ENCODE measurements at places on chromosomes 2 and 18.

DNA sequence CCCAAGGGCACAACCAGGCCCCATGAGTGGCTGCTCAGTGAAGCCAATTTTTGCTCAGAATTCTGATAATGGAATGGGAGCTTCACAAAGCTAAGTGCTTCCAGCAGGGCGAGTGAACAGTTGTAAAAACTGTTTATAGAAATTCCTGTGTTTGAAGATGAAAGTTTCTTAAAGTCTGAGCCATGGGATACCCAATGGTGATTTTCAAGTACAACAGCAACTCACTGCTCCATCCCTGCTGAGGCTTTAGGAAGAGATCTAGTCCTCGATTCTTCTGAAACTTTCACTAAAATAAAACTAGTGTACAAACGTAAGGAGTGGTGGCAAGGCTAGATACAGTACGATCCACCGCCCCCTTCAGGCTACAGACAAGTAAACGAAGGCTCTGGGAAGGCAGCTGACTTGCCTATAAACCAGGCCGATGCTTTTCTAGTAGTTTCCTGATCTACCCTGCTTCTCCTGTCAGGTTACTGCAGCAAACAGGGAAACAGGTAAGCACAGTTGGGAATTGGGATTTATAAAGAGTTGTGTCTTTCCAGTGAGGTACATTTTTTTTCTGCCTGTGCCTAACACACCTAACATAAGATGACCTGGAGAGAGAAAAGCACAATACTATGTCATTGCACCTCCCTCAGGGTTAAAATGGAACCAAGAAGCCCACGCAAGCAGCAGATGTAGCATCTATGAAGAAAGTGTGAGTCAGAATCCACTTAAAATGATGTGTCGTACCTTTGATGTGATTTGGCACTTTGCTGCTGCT is 108.7 kb downstream of the UXS1 start:
- peak; percentile 37 for DNase-seq

DNA sequence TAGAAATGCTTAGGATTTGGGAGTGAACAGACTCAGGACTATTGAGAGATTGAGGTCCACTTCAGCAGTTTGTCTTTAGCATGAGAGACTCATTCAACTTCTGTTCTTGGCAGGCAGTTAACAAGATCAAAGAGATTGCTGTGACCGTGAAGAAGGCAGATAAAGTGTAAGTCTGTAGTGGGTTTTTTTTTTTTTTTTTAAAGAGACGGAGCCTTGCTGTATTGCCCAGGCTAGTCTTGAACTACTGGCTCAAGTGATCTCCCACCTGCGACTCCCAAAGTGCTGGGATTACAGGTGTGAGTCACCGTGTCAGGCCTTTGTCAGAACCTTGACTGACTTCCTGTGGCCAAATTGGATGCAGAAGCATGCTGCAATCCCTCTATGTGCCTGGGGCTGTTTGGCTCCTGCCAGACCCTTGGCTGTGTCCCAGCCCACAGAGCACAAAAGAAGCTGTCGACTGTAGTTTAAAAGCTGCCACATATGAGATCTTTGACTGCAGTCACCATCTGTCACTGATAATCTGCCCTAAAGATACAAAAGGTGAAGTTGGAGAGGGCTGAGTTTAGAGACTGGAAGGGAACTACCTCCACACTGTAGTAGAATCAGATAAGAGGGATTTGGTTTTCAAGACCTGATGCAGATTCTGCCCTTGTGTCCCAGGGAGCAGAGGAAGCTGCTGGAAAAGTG is 9.9 kb downstream of the CCT7 start:
- no peak for DNase-seq

GRCh38 chr18:22307528-22307927 is 110.2 kb downstream of the CTAGE1 start:
- no peak for DNase-seq

- DNase-seq, result no peak
Measured at GRCh38 chr2:109085912-109086742, 42.9 kb upstream of the SH3RF3 start.

GRCh38 chr2:189559579-189560272 is 20.9 kb downstream of the SLC40A1 start:
- no peak for DNase-seq

- no peak for DNase-seq
Measured at GRCh38 chr2:217184242-217184641, 324.4 kb upstream of the TNP1 start.

Measured in LHCN-M2 (cell line).